ENCODE measurements at places on chromosomes 5 and 9. TPM values are rescaled to one million over a fixed set of nuclear protein-coding genes. Genes with fewer than 3 reads are reported as not detected.
A peak's percentile ranks its signal among the peaks of the same experiment; 100 is the strongest.

Gene TRPM6
- total RNA-seq: 0.78 TPM

DNA sequence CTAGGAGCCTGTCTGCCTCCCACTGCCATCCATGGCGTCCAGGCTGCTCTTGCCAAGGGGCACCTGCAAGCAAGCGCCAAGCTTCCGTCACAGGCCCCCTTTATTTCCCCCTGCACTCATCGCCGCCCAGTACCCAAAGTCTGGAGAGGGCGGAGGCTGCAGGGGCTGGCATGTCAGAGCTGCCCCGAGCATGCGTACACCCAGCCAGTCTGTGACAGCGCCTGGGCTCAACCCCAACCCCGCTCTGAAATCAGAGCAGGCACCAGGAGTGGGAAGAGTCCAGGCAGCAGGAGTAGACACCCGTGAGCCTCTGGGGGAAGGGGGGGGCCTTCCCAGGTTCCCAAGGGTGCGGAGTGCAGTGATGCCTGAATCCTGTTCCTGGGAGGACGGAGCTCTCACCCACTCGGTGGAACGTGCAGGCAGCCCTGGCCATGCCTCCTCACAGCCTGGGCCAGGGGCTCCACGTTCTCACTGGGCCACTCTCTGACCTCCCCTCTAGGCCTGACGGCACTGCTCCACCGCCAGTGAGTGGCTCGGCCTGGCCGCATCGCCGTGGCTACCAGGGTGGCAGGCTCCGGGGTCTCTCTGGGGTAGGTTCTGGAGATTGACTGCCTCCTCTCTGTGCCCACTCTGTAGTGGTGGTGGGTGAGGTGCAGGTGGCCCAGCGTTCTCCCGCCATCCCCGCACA lies 469.0 kb downstream of the CDH9 start:
- no peak overlapping the region for H3K4me3 ChIP-seq
- H3K27ac ChIP-seq: no peak overlapping the region
- peaks cover 11% of the 10 kb centered on the region for H3K36me3 ChIP-seq
- DNase-seq: no peak
- H3K4me1 ChIP-seq: peaks cover 4% of the 10 kb centered on the region
- no peaks in the 10 kb centered on the region for H3K27me3 ChIP-seq

- H3K27me3 ChIP-seq: peaks cover 8% of the 10 kb centered on the region
- 0 out of 2 replicates have a peak, but pooled peaks cover 2% of the 10 kb centered on the region for H3K4me1 ChIP-seq
- H3K36me3 ChIP-seq: no peaks in the 10 kb centered on the region
- H3K4me3 ChIP-seq: no peak overlapping the region
Measured at GRCh38 chr9:136185596-136186366, 19.1 kb downstream of the LHX3 start.

Gene OTULINL
- total RNA-seq: 10.6 TPM

DNA sequence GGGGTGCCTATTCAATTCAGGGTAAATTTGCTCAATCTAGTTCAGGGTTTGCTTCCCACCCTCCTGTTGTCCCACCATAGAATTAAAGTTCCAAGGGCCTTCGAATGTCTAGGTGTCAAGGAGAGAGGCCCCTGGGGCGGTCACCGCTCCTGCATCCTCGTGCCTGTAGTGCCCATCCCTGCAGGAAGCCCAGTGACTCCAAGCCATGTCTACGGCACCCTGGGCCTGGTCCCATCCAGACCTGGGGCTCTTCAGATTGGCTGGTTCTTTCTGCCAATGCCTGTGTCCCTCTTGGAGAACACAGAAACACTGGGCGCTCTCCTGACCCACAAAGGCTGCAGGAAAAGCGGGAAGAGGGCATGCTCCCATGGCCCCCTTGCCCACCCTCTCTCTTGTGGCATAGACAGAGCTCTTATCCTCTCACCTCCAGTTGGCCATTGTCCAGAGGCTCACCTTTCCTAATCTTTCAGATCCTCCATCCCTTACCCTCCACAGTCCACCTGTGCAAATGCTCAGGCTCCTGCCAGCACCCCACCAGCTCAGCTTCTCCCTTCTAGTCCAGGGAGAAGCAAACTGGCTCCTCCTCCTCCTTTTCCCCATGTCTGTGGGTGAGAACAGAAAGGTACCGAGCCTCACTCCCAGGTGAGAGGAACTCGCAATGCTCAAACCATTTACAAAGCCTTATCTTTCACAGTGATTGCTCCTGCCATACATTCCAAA lies 253.0 kb upstream of the IRX2 start:
- no peak overlapping the region for H3K4me3 ChIP-seq
- no peak for DNase-seq
- no peaks in the 10 kb centered on the region for H3K27me3 ChIP-seq
- no peak overlapping the region for H3K27ac ChIP-seq

- H3K27ac ChIP-seq: no peak overlapping the region
- DNase-seq: no peak
- H3K4me1 ChIP-seq: no peaks in the 10 kb centered on the region
- no peak overlapping the region for H3K4me3 ChIP-seq
- peaks cover 14% of the 10 kb centered on the region for H3K27me3 ChIP-seq
- H3K36me3 ChIP-seq: peaks cover 30% of the 10 kb centered on the region
Measured at GRCh38 chr9:137349471-137350033, 47.5 kb upstream of the NRARP start.

DNA sequence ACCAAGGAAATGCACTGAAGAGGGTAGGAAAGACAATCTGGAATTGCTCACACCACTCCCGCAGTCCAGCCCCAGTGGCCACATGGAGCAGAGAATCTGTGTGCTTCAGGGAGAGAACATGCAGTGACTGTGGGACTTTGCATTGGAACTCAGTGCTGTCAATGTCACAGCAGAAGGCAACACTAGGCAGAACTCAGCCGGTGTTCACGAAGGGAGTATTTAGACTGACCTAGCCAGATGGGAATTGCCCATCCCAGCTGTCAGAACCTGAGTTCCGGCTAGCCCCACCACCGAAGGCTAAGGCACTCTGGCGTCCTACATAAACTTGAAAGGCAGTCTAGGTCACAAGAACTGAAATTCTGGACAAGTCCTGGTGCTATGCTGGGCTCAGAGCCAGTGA lies 139.0 kb downstream of the AGTPBP1 start:
- no peak overlapping the region for H3K4me3 ChIP-seq
- H3K36me3 ChIP-seq: no peaks in the 10 kb centered on the region
- peak overlapping the region; percentile 77 for H3K27ac ChIP-seq

DNA sequence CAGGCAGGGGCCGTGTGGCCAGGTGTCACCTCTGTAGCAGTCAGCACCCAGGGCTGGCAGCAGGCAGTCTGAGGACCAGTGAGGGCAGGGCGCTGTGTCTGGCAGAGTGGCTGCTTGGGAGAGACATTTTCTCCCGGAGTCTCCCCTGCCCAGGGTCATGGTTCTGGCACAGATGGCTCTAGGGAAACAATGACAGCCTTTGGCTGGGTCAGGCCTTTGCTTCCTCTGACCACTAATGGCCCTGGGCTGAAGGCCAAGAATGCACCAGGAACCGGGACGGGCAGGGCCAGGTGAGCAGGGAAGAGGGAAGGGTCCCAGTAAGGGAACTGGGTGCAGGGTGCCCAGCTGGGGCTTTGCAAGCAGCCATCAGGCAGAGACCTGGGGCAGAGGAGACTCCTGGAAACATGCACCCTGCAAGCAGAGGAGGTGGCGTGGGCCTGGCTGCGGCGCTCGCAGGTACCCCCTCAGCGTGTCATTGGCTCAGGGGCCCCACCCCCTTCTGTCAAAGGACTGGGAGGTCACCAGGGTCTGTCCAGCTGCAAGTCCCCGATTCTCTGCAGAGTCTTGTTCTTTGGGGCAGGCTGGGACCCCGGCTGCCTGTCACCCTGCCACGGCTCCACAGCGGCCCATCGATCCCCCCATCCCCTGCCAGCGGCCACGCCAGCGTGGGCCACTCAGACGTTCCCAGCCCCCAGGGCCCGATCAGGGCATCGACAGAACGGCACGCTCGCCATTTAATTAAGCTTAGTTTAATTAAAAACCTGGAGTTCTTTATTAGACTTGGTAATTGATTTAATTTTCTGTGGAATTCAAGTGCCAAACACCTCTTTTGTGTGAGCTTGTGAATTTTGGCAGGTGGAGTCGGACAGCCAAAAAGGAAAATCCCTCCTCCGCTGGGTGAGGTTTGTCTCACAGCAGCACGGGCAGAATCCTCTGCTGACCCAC lies 18.9 kb upstream of the TMEM250 start:
- peaks cover 12% of the 10 kb centered on the region for H3K27me3 ChIP-seq
- no peak overlapping the region for H3K27ac ChIP-seq
- no peak overlapping the region for H3K4me3 ChIP-seq

Gene PCDHB3
- total RNA-seq: 6.4 TPM

- H3K4me1 ChIP-seq: peaks cover 21% of the 10 kb centered on the region
- H3K4me3 ChIP-seq: peak overlapping the region; percentile 93
- H3K36me3 ChIP-seq: peaks cover 1% of the 10 kb centered on the region
- no peaks in the 10 kb centered on the region for H3K27me3 ChIP-seq
- peak; percentile 78 for DNase-seq
- peak overlapping the region; percentile 95 for H3K27ac ChIP-seq
Measured at GRCh38 chr5:78295035-78295961, 800 bp upstream of the AP3B1 start.

DNA sequence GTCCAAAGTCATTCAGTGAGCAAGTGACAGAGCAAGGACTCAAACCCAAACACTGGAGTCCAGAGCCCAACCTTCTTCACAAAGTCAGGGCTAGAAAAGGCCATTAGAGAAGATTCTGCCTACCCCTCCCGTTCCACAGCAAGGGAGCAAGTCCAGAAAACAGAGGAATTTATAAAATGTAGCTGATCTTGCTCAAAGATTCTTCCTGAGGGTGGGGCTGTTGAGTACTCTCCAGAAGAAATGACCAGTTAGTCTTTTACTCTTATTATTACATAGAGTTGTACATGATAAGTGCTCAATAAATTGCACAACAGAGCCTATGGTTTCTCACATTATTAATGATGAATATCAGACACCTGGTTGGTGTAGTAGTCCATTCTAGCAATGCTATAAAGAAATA lies 39.3 kb upstream of the HMHB1 start:
- H3K36me3 ChIP-seq: peaks cover 7% of the 10 kb centered on the region
- H3K4me3 ChIP-seq: no peak overlapping the region
- no peak for DNase-seq
- H3K4me1 ChIP-seq: peaks cover 15% of the 10 kb centered on the region
- no peaks in the 10 kb centered on the region for H3K27me3 ChIP-seq

DNA sequence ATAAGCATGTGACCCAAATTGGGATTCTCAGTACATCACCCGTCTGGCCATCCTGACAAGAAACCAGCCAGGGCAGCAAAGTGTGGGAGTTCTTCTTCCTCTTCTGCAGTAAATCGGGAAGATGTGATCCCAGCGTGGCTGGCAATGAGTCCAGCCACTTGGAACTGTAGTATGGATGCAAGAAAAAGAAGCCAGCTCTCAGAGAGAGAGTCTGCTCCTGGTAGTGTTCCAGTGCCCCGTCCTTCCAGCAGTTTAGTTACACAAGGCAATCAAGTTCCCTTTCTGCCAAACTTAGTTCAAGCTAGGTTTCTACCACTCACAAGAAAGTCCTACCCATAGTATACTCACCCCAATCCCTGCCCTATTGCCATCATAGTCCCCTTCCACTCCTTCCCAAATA lies 65.6 kb downstream of the CDK5RAP2 start:
- no peaks in the 10 kb centered on the region for H3K4me1 ChIP-seq
- H3K27ac ChIP-seq: no peak overlapping the region
- no peak for DNase-seq
- peaks cover 52% of the 10 kb centered on the region for H3K36me3 ChIP-seq

GRCh38 chr5:74281166-74281565 lies 359.4 kb downstream of the ENC1 start:
- DNase-seq: no peak
- peaks cover 3% of the 10 kb centered on the region for H3K27me3 ChIP-seq

DNA sequence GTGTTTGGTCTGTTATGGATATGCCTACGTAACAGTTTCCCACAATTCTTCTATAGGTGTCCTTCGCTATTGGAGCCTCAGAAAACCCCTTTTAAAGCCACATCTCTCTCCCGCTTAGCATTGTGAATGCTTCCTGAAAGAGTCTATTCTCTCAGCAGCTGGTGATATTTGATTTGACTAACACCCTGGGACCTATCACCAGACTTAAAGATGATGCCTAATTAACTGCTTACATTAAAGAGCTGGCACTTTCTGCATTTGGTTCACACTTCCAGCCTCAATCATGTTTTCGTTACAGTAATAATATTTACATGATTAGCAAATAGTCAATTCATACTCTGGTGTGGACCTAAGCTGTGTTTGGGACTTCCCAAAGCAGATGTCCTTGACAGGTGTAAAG lies 90.1 kb upstream of the VLDLR start:
- no peaks in the 10 kb centered on the region for H3K27me3 ChIP-seq
- DNase-seq: no peak
- no peak overlapping the region for H3K27ac ChIP-seq
- H3K36me3 ChIP-seq: peaks cover 26% of the 10 kb centered on the region
- peaks cover 10% of the 10 kb centered on the region for H3K4me1 ChIP-seq

Gene B4GALT7
- total RNA-seq: 21.7 TPM

- DNase-seq: no peak
- H3K36me3 ChIP-seq: peaks cover 4% of the 10 kb centered on the region
- no peak overlapping the region for H3K4me3 ChIP-seq
- H3K27me3 ChIP-seq: no peaks in the 10 kb centered on the region
- peaks cover 2% of the 10 kb centered on the region for H3K4me1 ChIP-seq
- H3K27ac ChIP-seq: 0 out of 2 replicates have a peak overlapping the region, but pooled peaks have one; percentile 27
Measured at GRCh38 chr5:42745856-42746255, 10.8 kb upstream of the CCDC152 start.

Data from WTC11 (cell line).